ENCODE measurements at places on chromosomes 1 and 21.
A peak's percentile ranks its signal among the peaks of the same experiment; 100 is the strongest.

GRCh38 chr21:27799861-27800260, 833.0 kb upstream of the ADAMTS5 start:
- H3K4me3 ChIP-seq, result no peak overlapping the region
- DNase-seq, result no peak
- no peaks in the 10 kb centered on the region for H3K27me3 ChIP-seq
- H3K36me3 ChIP-seq, result no peaks in the 10 kb centered on the region
- H3K27ac ChIP-seq, result no peak overlapping the region
- H3K4me1 ChIP-seq, result no peaks in the 10 kb centered on the region

DNA sequence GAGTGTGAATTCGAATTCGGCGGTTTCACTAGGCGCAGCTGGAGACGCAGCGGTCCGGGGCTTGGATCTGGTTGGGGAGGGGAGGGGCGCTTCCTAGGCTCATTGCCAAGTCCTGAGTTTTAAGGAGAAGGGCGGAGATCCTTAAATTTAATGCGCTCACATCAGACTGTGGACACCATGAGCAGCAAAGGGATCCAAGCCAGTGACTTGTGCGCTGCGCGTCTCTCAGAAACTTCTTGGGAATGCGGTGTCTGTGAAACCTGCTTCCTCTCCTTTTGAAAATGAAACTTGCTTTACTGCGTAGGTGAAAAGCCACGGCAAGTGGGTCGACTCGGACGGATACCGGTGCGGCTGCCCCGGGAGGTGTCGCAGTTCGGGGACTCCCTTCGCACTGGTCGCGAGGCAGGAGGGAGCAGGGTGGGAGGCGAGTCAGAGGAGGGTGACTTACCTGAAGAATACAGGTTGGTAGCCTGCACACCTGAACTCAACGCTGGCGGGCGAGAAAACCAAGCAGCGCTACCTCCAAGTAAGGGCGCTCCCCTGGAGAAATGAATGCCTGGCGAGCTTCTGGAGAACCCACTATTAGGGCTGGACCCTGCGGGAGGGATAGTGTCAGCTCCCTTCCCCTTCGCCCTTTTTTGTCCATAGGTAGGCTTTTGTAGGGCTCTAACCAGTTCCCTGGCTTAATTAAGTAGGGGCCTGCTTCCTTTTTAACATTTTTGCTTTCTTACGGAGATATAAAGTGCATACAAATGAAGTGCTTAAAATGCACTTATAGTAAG, 992 bp downstream of the TENT5C start:
- H3K27me3 ChIP-seq, result no peaks in the 10 kb centered on the region
- DNase-seq, result no peak
- no peaks in the 10 kb centered on the region for H3K4me1 ChIP-seq

- H3K36me3 ChIP-seq, result no peaks in the 10 kb centered on the region
- peaks cover 32% of the 10 kb centered on the region for H3K4me1 ChIP-seq
- peak overlapping the region; percentile 97 for H3K27ac ChIP-seq
- no peaks in the 10 kb centered on the region for H3K27me3 ChIP-seq
- DNase-seq, result no peak
- no peak overlapping the region for H3K4me3 ChIP-seq
These were observed 1.3 kb upstream of the ATP1A1 start for GRCh38 chr1:116371752-116372151.

DNA sequence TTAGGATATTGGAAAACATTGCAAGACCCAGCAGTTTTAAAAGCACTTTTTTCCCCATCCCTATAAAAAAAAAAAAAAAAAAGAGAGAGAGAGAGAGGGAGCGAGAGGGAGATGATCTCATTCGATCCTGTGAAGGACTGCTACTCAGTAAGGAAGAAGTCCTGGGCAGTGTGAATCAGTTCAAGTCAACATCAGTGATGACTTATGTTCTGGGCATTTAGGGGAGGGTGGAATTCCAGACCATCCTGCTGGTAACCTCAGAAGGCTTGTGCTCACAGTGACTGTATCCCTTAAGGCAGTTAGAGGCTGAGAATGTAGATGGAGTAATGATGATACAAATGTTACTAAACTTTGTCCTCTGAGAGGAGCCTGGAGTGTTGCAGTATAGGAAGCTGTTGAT, 151.4 kb downstream of the TGFB2 start:
- no peaks in the 10 kb centered on the region for H3K36me3 ChIP-seq
- no peak overlapping the region for H3K27ac ChIP-seq
- H3K4me3 ChIP-seq, result no peak overlapping the region
- no peak for DNase-seq

GRCh38 chr1:168832661-168833060, 103.7 kb upstream of the DPT start:
- DNase-seq, result no peak
- no peaks in the 10 kb centered on the region for H3K36me3 ChIP-seq
- peaks cover 15% of the 10 kb centered on the region for H3K4me1 ChIP-seq
- H3K4me3 ChIP-seq, result no peak overlapping the region
- H3K27ac ChIP-seq, result no peak overlapping the region

GRCh38 chr1:167562702-167563101, 9.1 kb upstream of the CREG1 start:
- peaks cover 52% of the 10 kb centered on the region for H3K4me1 ChIP-seq
- DNase-seq, result no peak
- no peak overlapping the region for H3K27ac ChIP-seq
- no peak overlapping the region for H3K4me3 ChIP-seq
- H3K36me3 ChIP-seq, result no peaks in the 10 kb centered on the region

DNA sequence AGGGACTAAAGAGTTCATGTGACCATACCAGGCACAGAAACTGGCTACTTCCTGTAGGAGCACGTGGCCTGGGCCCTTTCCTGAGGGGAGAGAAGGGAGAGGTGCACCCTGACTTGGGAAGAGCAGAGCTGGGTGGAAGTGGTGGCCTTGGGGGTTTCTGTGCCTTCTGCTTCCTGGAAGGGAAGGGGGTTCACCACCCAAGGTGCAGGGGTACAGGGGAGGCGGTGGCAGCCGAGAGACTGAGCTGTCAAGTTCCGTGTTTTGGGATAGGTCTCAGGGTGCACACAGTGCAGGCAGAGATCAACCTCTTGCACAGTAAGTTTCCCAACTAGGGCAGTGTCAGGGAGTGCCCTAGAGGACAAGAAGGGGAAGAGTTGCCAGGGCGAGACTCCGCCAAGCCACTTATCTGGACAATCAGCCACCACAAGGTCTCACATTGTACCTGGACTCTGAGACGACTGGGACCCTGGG, 10.1 kb downstream of the HECTD3 start:
- H3K36me3 ChIP-seq, result peaks cover 45% of the 10 kb centered on the region
- DNase-seq, result no peak
- no peak overlapping the region for H3K27ac ChIP-seq
- no peak overlapping the region for H3K4me3 ChIP-seq

GRCh38 chr1:216711712-216712111, 11.5 kb downstream of the ESRRG start:
- no peaks in the 10 kb centered on the region for H3K36me3 ChIP-seq
- H3K27me3 ChIP-seq, result no peaks in the 10 kb centered on the region
- no peak overlapping the region for H3K4me3 ChIP-seq
- no peak for DNase-seq
- H3K4me1 ChIP-seq, result peaks cover 23% of the 10 kb centered on the region
- no peak overlapping the region for H3K27ac ChIP-seq

DNA sequence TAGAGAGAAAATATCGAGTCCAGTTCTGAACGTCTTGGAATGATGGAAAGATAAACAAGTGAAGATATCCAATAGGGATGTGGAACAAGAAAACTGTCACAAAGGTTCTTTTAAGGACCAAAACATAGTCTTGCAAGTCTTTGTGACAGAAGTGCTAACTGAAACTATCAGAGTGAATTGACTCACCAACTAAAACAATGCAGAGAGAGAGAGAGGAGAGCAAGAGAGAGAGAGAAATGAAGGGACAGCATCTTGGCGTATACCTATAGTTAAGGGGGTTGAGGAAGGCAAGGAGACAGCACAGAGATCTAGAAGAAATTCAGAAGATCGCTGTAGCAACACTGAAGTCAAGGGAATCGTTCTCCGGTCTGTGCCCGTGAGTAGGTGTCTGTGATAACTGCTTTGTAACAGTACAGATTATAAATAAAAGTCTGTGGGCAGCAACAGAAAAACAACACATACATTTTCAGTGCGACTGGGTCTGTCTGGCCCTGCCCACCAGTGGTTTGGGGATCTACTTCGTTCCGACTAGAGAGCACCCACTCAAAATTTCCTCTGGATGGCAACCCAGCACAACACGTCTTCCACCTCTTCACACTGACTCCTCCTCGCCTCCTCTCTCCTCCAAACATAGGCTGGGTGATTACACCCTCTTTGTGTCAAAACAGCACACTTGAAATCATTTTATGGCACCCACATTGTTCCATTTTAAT, 4.8 kb upstream of the COA6 start:
- no peak overlapping the region for H3K4me3 ChIP-seq
- no peaks in the 10 kb centered on the region for H3K36me3 ChIP-seq
- DNase-seq, result no peak
- no peak overlapping the region for H3K27ac ChIP-seq
- H3K4me1 ChIP-seq, result peaks cover 7% of the 10 kb centered on the region

- no peak overlapping the region for H3K27ac ChIP-seq
- no peaks in the 10 kb centered on the region for H3K4me1 ChIP-seq
- H3K27me3 ChIP-seq, result no peaks in the 10 kb centered on the region
- no peaks in the 10 kb centered on the region for H3K36me3 ChIP-seq
These were observed 971.0 kb downstream of the NCAM2 start for GRCh38 chr21:21969211-21969610.

DNA sequence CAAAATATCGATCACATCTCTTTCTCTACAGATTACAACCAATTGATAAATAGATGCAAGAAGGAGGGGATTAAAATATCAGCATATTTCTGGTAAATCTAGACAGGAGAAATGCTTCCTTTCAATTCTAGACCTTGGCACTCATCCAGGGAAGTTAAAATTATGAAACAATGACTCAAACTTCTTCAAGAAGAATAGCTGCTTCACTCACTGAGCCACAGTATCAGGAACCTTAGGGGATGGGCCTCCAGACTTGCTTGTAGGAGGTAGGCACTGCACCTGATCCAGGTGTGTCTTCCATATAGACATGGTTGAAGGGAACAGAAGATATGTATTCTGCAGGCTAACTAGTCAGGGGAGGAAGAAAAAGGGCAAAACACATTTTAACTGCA, 9.8 kb downstream of the SLAMF7 start:
- DNase-seq, result no peak
- no peak overlapping the region for H3K27ac ChIP-seq
- peaks cover 8% of the 10 kb centered on the region for H3K27me3 ChIP-seq
- H3K4me1 ChIP-seq, result no peaks in the 10 kb centered on the region

DNA sequence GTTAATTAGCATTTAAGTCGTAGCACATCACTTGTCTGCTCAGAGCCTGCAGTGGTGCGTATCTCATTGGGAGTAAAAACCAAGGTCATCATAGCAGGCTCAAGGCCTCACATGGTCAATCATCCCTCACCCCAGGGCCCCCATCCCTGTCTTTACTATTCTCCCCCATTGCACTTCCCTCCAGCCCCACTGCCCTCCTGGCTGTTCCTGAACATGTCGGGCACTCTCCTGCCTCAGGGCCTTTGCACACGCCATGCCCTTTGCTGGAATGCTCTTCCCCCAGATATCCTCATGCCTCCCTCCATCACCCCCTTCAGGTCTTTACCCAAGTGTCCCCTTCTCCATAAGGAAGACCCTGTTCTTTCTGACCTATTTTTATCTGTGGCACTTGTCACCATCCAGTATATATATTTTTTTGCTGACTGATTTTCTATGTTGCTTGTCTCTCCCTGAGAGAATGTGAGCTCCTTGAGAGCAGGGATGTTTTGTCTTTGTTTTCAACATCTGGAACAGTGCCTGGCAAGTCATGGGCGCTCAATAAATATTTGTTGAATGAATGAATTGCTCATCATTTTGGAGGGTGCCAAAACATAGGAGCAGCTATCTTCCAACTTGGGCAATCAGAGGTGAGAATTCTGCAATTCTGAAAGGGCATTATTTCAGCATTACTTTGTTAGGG, 74.1 kb upstream of the POU3F1 start:
- H3K4me1 ChIP-seq, result no peaks in the 10 kb centered on the region
- no peak for DNase-seq
- H3K27ac ChIP-seq, result no peak overlapping the region
- no peaks in the 10 kb centered on the region for H3K36me3 ChIP-seq
- no peaks in the 10 kb centered on the region for H3K27me3 ChIP-seq
- no peak overlapping the region for H3K4me3 ChIP-seq

DNA sequence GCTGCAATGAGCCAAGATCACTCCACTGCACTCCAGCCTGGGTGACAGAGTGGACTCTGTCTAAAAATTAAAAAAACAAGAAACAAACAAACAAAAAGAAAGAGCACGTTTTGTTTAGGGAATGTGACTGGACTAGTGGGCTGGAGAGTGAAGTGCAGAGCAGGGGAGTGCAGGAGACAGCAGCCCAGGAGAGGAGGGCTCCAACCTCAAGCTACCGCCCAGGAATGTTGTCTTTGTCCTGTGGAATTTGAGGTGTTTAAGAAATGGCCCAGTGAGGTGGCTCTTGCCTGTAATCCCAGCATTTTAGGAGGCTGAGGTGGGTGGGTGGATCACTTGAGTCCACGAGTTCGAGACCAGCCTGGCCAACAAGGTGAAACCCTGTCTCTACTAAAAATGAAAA, 42.4 kb upstream of the MTF2 start:
- H3K27me3 ChIP-seq, result no peaks in the 10 kb centered on the region
- no peak overlapping the region for H3K27ac ChIP-seq
- no peaks in the 10 kb centered on the region for H3K4me1 ChIP-seq
- no peak for DNase-seq
- H3K4me3 ChIP-seq, result no peak overlapping the region
- H3K36me3 ChIP-seq, result no peaks in the 10 kb centered on the region

GRCh38 chr1:213659580-213660547, 327.9 kb upstream of the PROX1 start:
- H3K27ac ChIP-seq, result no peak overlapping the region
- no peaks in the 10 kb centered on the region for H3K27me3 ChIP-seq
- no peaks in the 10 kb centered on the region for H3K4me1 ChIP-seq

GRCh38 chr21:41754479-41754891, 12.4 kb downstream of the RIPK4 start:
- no peak overlapping the region for H3K27ac ChIP-seq
- no peak overlapping the region for H3K4me3 ChIP-seq
- H3K27me3 ChIP-seq, result peaks cover 5% of the 10 kb centered on the region
- no peaks in the 10 kb centered on the region for H3K36me3 ChIP-seq
- no peak for DNase-seq
- H3K4me1 ChIP-seq, result no peaks in the 10 kb centered on the region

DNA sequence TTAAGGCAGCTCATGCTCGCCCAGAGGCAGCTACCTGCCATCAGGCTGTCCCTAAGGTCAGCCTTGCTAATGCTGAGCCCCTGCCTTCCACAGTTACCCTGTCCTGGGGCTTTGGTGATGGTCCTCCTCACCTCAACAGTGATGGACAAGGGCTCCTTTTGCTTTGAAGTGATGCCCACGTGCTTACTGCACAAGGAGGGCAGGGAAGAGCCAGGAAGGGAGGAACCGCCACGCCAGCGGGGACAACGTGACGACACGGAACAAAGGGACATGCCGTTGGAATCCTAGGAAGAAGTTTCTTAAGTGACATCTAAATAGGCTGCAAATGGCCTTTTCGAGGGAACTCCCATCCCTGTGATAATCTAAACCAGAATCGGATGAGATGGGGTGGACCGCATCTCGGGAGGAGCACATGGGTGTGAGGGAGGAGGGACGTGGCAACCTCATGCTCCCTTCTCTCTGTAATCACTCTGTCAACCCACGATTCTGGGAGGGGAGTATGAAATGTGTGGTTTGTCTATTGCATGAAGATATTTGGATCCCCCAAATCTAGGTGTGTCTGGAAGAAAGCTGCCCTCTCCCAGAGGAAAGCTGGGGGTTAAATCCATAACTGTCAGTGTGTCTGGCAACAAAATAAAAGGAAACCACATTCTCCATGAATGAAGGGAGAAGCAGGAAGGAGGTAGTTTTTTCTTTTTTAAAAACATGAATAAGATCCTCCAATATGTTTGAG, 110.9 kb upstream of the IRF2BP2 start:
- DNase-seq, result no peak
- H3K4me3 ChIP-seq, result no peak overlapping the region
- no peaks in the 10 kb centered on the region for H3K27me3 ChIP-seq
- no peaks in the 10 kb centered on the region for H3K36me3 ChIP-seq

- no peak for DNase-seq
- H3K36me3 ChIP-seq, result no peaks in the 10 kb centered on the region
- no peaks in the 10 kb centered on the region for H3K27me3 ChIP-seq
These were observed 208.9 kb downstream of the PBX1 start for GRCh38 chr1:164767752-164768402.

All from heart left ventricle (tissue), 16 donors.